Upper lobe of left lung (tissue), 6 donors: ENCODE measurements at places on chromosomes 2 and 18. TPM values are rescaled to one million over a fixed set of nuclear protein-coding genes. Genes with fewer than 3 reads are reported as not detected.

Gene BMP10
- not detected for total RNA-seq

Gene HOXD10
- total RNA-seq = 0.55 TPM

Gene FAM124B
- 1.8 TPM for total RNA-seq

Gene CRYBA2
- not detected for total RNA-seq

Gene MAPK4
- 10.3 TPM for total RNA-seq

DNA sequence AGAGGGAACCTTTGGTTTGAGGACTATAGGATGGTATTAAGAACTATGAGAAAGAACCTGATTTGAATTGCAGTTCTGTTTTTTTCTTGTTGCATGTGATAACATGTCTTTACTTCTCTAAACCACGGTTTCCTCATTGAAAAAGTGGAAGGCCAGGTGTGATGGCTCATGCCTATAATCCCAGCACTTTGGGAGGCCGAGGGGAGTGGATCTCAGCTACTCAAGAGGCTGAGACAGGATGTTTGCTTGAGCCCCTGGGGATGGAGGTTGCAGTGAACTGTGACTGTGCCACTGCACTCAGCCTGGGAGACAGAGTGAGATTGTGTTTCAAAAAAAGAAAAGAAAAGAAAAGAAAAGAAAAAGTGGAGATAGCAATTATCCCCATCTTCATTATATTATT, 32.3 kb downstream of the SCN9A start:
- H3K36me3 ChIP-seq = no peaks in the 10 kb centered on the region
- no peaks in the 10 kb centered on the region for H3K4me1 ChIP-seq
- no peak for DNase-seq
- H3K4me3 ChIP-seq = no peak overlapping the region
- H3K27me3 ChIP-seq = no peaks in the 10 kb centered on the region

- H3K27ac ChIP-seq = peak overlapping the region; percentile 86
- peak; percentile 70 for DNase-seq
- H3K4me3 ChIP-seq = no peak overlapping the region
- no peaks in the 10 kb centered on the region for H3K36me3 ChIP-seq
- H3K4me1 ChIP-seq = peaks cover 47% of the 10 kb centered on the region
These were observed 60.7 kb downstream of the INPP4A start for GRCh38 chr2:98505311-98505808.

DNA sequence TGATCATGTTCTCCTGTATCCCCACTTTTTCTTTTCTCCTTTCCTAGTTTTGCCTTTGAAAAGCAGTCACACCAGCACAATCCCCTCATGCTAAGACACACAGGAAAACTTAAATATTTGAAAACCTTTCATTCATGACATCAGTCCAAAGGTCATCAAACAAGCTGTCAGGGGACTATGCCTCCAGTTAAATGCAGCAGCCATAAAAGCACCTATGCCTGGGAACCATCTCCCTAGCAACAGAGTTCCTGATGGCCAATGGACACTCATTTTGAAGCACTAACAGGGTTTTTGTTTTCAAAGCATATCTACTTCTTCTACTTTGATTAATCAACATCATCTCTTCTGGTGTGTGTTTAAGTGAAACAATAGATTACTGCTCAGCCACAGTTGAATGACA, 286.4 kb upstream of the PARD3B start:
- no peak for DNase-seq
- H3K36me3 ChIP-seq = no peaks in the 10 kb centered on the region
- no peak overlapping the region for H3K4me3 ChIP-seq
- no peak overlapping the region for H3K27ac ChIP-seq
- H3K4me1 ChIP-seq = peaks cover 24% of the 10 kb centered on the region
- H3K27me3 ChIP-seq = no peaks in the 10 kb centered on the region

- DNase-seq = no peak
- no peak overlapping the region for H3K27ac ChIP-seq
- H3K27me3 ChIP-seq = no peaks in the 10 kb centered on the region
- peaks cover 13% of the 10 kb centered on the region for H3K4me1 ChIP-seq
These were observed 84.1 kb downstream of the RAPH1 start for GRCh38 chr2:203451011-203451410.

- H3K36me3 ChIP-seq = no peaks in the 10 kb centered on the region
- H3K4me1 ChIP-seq = no peaks in the 10 kb centered on the region
- no peak overlapping the region for H3K27ac ChIP-seq
- no peak overlapping the region for H3K4me3 ChIP-seq
- H3K27me3 ChIP-seq = no peaks in the 10 kb centered on the region
- no peak for DNase-seq
These were observed 242.2 kb downstream of the FHOD3 start for GRCh38 chr18:36539674-36540231.

GRCh38 chr2:162342321-162342720, 1.6 kb upstream of the GCA start:
- no peaks in the 10 kb centered on the region for H3K27me3 ChIP-seq
- peaks cover 8% of the 10 kb centered on the region for H3K4me1 ChIP-seq
- H3K4me3 ChIP-seq = no peak overlapping the region

DNA sequence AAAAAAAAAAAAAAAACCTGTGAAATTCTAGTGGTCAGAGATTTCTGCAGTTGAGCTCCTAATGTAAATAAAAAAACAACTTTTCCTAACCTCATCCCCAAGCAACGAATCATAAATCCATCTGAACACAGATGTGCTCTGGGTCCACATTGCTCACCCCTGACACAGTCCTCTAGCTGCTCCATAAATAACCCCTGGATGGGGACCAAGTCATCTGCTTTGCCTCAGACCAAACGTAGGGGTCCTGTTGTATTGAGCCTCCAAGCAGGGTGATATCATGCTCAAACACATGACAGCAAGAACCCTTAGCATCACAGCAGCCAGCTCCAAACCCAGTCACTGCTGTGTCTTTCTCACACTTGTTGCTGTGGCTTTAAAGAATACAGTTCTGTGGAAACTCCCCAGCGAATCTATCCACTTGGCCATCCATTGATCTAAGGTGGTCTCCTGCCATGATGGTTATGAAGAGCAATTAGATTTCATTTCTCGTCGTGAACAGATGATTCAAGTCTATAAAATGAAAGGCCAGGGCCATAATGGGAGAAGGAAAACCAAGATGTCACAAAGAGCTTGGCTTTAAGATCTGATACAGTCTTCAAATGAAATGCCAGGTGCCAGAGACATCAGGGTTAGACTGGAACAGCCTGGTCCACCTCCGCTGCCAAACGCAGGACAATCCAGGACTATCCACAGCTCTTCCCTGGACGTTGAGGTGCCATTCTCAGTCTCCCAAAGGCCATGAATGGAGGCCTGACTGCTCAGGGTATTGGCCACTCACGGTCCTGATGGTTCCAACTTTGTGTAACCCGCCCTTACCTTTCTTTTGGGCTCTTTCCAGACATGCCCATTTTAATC, 39.0 kb downstream of the TBC1D8 start:
- no peak overlapping the region for H3K4me3 ChIP-seq
- no peaks in the 10 kb centered on the region for H3K36me3 ChIP-seq
- DNase-seq = no peak
- H3K27me3 ChIP-seq = no peaks in the 10 kb centered on the region
- peak overlapping the region; percentile 22 for H3K27ac ChIP-seq
- H3K4me1 ChIP-seq = peaks cover 73% of the 10 kb centered on the region

DNA sequence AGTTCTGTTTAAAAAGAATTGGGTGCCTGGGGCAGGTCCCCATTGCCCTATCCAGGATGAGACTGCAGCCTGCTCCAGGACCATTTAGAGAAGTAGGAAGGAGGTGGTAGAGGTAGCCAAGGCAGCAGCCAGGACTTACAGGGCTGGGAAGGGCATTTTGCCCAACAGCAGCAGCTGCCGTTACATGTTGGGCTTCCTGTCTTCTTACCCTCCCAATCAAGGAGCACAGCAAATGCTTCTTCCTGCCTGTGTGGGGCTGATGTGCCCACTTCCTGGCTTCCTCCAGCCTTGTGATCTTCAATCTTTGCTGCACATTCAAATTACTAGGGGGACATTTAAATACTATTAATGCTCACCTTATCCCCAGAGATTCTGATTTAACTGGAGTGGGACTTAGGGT, 112.0 kb downstream of the QPCT start:
- DNase-seq = peak; percentile 21
- peaks cover 31% of the 10 kb centered on the region for H3K4me1 ChIP-seq
- H3K27me3 ChIP-seq = no peaks in the 10 kb centered on the region
- H3K4me3 ChIP-seq = no peak overlapping the region
- H3K36me3 ChIP-seq = no peaks in the 10 kb centered on the region
- no peak overlapping the region for H3K27ac ChIP-seq

DNA sequence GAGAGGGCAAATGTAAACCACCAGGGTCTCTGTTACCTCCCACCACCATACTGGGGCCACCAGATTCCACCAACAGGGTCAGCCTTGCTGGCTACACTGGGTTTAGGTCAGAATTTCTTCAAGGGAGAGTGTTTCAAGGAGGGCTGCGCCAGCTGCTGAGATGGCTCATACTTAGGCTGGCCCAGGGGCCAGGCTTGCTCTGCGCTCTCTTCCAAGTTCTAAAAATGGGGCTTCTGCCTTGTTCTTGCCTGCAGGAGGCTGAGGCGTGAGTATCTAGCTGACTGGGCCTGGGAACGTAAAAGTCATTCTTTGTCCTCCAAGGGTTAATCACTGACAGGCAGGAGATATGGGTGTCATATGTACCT, 28.1 kb downstream of the MRPL33 start:
- H3K27ac ChIP-seq = no peak overlapping the region
- no peak overlapping the region for H3K4me3 ChIP-seq
- H3K36me3 ChIP-seq = no peaks in the 10 kb centered on the region
- peaks cover 12% of the 10 kb centered on the region for H3K4me1 ChIP-seq
- H3K27me3 ChIP-seq = no peaks in the 10 kb centered on the region
- DNase-seq = no peak

DNA sequence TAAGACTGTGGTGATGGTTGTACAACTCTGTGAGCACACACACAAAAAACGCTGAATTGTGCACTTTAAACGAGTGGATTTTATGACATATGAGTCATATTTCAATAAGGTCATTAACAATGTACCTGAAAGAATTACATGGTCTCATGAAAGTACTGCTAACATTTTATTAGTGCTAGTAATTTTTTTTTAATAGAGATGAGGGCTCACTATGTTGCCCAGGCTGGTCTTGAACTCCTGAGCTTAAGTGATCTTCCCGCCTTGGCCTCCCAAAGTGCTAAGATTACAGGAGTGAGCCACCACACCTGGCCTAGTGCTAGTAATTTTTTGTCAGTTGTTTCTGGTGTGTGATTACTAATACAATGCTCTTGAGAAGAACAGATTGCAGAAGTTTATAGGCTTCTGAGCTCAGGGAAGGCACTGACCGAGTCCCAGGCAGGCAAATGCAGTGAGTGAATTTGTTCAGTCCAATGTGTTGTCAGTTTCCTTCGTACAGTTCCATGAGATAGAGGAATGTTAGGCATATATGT, 177.0 kb downstream of the TGIF1 start:
- no peak overlapping the region for H3K4me3 ChIP-seq
- H3K27me3 ChIP-seq = no peaks in the 10 kb centered on the region
- peaks cover 18% of the 10 kb centered on the region for H3K4me1 ChIP-seq
- no peak for DNase-seq
- no peaks in the 10 kb centered on the region for H3K36me3 ChIP-seq

DNA sequence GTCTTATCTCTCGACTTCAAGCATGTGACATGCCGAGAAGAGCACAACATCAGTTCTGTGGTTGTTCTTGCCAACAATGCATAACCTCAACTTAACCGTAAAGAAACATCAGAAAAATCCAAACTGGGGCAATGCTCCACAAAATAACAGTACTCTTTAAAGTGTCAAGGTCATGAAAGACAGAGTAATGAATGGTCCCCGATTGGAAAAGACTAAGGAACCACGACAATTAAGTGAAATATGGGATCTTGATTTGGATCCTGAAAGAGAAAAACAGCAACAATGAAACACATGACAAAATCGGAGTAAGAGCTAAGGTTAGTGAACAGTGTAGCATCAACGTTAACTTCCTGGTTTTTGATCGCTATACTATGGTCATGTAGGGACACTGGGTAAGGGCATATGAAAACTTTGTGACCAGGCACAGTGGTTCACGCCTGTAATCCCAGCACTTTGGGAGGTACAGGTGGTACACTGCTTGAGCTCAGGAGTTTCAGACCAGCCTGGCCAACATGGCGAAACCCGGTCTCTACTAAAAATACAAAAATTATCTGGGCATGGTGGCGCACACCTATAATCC, 55.2 kb downstream of the UNC50 start:
- H3K4me3 ChIP-seq = no peak overlapping the region
- H3K27ac ChIP-seq = peak overlapping the region; percentile 62
- DNase-seq = no peak
- H3K36me3 ChIP-seq = no peaks in the 10 kb centered on the region
- peaks cover 3% of the 10 kb centered on the region for H3K4me1 ChIP-seq
- no peaks in the 10 kb centered on the region for H3K27me3 ChIP-seq

DNA sequence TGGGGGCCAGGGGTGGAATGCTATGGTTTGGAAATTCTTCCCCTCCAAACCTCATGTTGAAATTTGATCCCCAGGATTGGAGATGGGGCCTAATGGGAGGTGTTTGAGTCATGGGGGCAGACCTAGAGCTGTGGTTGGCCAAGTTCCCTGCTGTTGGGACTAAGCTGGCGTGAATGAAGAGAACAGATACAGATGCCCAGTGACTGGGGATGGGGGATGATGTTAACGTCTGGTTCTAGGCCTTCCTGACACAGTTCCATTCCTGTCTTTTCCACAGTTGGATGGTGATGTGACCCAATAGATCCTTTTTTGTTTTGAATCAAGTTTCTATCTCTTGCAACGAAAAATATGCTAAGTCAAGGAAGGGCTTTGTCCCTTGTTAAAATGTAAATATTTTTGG, 23.7 kb downstream of the KLHL23 start:
- no peak overlapping the region for H3K4me3 ChIP-seq
- no peak overlapping the region for H3K27ac ChIP-seq
- H3K36me3 ChIP-seq = no peaks in the 10 kb centered on the region
